ENCODE measurements at places on chromosomes 7 and 10. TPM values are rescaled to one million over a fixed set of nuclear protein-coding genes. Genes with fewer than 3 reads are reported as not detected.

Gene RGS10
- total RNA-seq: 103 TPM

Gene MYL10
- total RNA-seq: not detected

Gene DNAJC2
- total RNA-seq: 36.8 TPM

Gene RHOBTB1
- total RNA-seq: not detected

Gene DAGLB
- total RNA-seq: 22.2 TPM

Gene FGFBP3
- total RNA-seq: 1.9 TPM

Gene PDZD7
- total RNA-seq: 0.59 TPM

Gene JAZF1
- total RNA-seq: 2.1 TPM

Gene KLF14
- total RNA-seq: not detected

Gene NFE2L3
- 44.4 TPM for total RNA-seq

Gene ANKRD22
- not detected for total RNA-seq
